ENCODE measurements at places on chromosomes 1 and 21. TPM values are rescaled to one million over a fixed set of nuclear protein-coding genes. Genes with fewer than 3 reads are reported as not detected.

The C1QB gene
- total RNA-seq: not detected

GRCh38 chr1:9823943-9824701 lies at the start of gene CLSTN1:
Gene CLSTN1 (minus strand): TSS chr1:9823965. CDS start chr1:9823733, 232 bp downstream.
- DNase-seq: peak; percentile 29

- peak; percentile 35 for DNase-seq
Measured at GRCh38 chr1:98677288-98677687, 15.8 kb downstream of the SNX7 start.

- no peak for DNase-seq
Measured at GRCh38 chr21:32812035-32812434, 40.5 kb upstream of the PAXBP1 start.

GRCh38 chr1:202112859-202113689 lies 9.6 kb upstream of the GPR37L1 start:
- DNase-seq: peak; percentile 90

DNA sequence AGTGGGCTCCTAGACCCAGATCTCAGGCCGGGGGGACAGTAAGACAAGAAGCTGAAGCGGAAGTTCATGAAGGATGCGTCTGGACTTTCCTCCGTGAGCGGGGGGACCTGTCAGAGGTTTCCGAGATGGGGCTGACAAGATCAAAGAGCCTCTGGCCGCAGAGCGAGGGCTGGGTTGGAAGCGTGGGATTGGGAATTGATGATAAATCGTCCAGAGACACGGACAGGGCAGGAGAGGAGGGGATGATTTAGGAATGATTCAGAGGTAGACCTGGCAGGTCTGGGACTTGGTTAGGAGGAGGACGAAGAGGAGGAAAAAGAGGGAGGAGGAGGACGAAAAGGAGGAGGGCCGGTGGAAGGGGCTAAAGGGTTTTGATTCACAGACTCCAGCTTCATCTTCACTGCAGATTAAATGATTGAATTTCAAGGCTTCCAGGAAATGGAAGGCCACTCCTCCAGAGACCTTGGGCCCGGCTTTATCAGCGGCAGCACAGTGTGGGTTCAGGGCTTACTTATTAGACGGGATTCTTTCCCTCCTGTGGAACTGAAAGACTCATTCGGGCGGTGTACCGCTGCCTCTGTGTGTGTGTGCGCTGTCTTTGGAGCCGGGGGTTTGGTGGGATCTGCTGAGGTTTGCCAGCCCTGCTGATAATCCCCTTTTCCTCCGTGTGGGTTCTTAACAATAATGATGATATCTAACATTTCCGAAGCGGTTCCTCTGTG lies 85.7 kb upstream of the SLC45A1 start:
- DNase-seq: no peak

All from A172 (cell line).